Activated CD8-positive, alpha-beta T cell treated with anti-CD3 and anti-CD28 coated beads for 36 hours (primary cell): ENCODE measurements at places on chromosomes 4 and X. TPM values are rescaled to one million over a fixed set of nuclear protein-coding genes. Genes with fewer than 3 reads are reported as not detected.
A peak's percentile ranks its signal among the peaks of the same experiment; 100 is the strongest.

- peak overlapping the region; percentile 95 for H3K27ac ChIP-seq
- no peaks in the 10 kb centered on the region for H3K27me3 ChIP-seq
- no peak overlapping the region for H3K4me3 ChIP-seq
These were observed 2.0 kb upstream of the ABCB7 start for GRCh38 chrX:75158054-75158453.

Gene RS1
- not detected for total RNA-seq

GRCh38 chr4:145808021-145808650 is 128.2 kb downstream of the C4orf51 start:
- H3K27me3 ChIP-seq = no peaks in the 10 kb centered on the region
- H3K4me3 ChIP-seq = peak overlapping the region; percentile 42
- peak; percentile 73 for DNase-seq

DNA sequence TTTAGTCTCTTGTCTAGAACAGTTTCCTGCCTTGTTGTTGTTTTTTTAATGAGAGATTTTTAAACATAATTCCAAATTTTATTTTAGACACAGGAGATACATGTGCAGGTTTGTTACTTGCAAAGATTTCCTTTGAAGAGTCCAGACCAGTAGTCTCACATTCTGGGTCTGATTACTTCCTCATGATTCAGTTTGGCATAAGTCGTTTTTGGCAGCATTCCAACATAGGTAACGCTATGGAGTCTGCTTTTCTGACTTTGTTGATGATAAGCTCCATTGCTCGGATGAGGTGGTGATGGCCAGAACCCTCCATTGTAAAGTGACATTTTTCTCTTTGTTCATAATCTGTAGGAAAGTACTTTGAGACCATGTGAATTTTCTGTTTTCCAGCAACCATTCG is 74.7 kb downstream of the CLCN4 start:
- no peaks in the 10 kb centered on the region for H3K27me3 ChIP-seq
- no peaks in the 10 kb centered on the region for H3K36me3 ChIP-seq
- H3K4me3 ChIP-seq = no peak overlapping the region
- DNase-seq = no peak

- no peaks in the 10 kb centered on the region for H3K27me3 ChIP-seq
- no peak overlapping the region for H3K4me3 ChIP-seq
- no peak for DNase-seq
- H3K4me1 ChIP-seq = no peaks in the 10 kb centered on the region
- no peaks in the 10 kb centered on the region for H3K36me3 ChIP-seq
These were observed 143.3 kb upstream of the KCNIP4 start for GRCh38 chr4:22091906-22092305.

DNA sequence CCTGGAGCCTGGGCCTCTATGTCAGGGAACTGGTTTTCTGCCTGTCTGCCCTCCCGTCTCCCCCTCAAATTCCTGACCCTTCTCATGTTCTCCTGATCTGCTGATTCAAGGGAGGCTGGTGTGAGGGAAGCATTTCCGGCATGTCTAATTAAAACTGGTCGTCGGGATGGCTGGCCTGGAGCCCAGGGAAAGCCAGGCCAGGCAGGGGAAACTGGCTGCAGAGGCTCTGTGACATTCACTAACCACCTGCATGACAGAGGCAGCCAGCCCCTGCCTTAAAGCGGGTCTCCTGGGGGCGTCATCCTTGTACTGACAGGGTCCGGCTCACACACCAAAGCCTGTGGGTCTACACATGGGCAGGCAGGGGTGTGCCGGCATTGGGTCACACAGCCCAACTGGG is 35.2 kb downstream of the ABLIM2 start:
- no peaks in the 10 kb centered on the region for H3K27me3 ChIP-seq
- H3K4me1 ChIP-seq = no peaks in the 10 kb centered on the region
- H3K4me3 ChIP-seq = no peak overlapping the region
- H3K27ac ChIP-seq = no peak overlapping the region
- no peaks in the 10 kb centered on the region for H3K36me3 ChIP-seq
